Naive thymus-derived CD8-positive, alpha-beta T cell (primary cell): ENCODE measurements at places on chromosomes 13 and 19. TPM values are rescaled to one million over a fixed set of nuclear protein-coding genes. Genes with fewer than 3 reads are reported as not detected.

The ZNF439 gene
- total RNA-seq: 32.3 TPM

- no peaks in the 10 kb centered on the region for H3K27me3 ChIP-seq
- no peak overlapping the region for H3K27ac ChIP-seq
- no peaks in the 10 kb centered on the region for H3K36me3 ChIP-seq
- no peak for DNase-seq
Observed at GRCh38 chr19:19740755-19741154, 7.8 kb upstream of the ZNF14 start.

The ZNF667 gene
- 14.7 TPM for total RNA-seq

The SIGLEC5 gene
- not detected for total RNA-seq

- peak overlapping the region; percentile 92 for H3K4me3 ChIP-seq
- H3K27ac ChIP-seq: peak overlapping the region; percentile 95
- DNase-seq: no peak
- H3K27me3 ChIP-seq: no peaks in the 10 kb centered on the region
- H3K36me3 ChIP-seq: peaks cover 25% of the 10 kb centered on the region
Observed at GRCh38 chr19:32580353-32580900, 563 bp upstream of the PDCD5 start.

DNA sequence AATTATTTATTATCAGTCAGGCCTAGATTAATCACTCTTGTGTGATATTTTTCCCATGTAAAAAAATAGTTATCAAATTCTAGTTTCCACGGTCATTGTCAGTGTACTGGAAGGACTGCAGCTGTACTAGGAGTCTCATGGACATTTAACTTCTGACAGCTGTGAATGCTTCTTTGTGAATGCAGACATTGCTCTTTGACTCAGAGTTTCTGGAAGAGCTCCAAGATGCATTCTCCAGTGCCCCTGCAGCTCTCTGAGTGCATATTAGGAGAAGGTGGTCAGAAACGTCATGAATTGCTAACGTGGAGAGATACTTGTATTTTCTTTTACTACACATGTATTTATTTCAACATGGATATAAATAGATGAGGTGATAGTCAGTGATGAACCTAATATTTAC, 9.7 kb upstream of the SLITRK5 start:
- no peaks in the 10 kb centered on the region for H3K36me3 ChIP-seq
- no peak overlapping the region for H3K4me3 ChIP-seq
- no peaks in the 10 kb centered on the region for H3K4me1 ChIP-seq
- DNase-seq: no peak

GRCh38 chr13:95256091-95256490, 45.2 kb downstream of the ABCC4 start:
- no peak overlapping the region for H3K4me3 ChIP-seq
- DNase-seq: no peak
- H3K4me1 ChIP-seq: peaks cover 1% of the 10 kb centered on the region
- H3K36me3 ChIP-seq: peaks cover 10% of the 10 kb centered on the region
- H3K27ac ChIP-seq: no peak overlapping the region

The SHKBP1 gene
- total RNA-seq: 122 TPM

The ERICH6B gene
- total RNA-seq: not detected

DNA sequence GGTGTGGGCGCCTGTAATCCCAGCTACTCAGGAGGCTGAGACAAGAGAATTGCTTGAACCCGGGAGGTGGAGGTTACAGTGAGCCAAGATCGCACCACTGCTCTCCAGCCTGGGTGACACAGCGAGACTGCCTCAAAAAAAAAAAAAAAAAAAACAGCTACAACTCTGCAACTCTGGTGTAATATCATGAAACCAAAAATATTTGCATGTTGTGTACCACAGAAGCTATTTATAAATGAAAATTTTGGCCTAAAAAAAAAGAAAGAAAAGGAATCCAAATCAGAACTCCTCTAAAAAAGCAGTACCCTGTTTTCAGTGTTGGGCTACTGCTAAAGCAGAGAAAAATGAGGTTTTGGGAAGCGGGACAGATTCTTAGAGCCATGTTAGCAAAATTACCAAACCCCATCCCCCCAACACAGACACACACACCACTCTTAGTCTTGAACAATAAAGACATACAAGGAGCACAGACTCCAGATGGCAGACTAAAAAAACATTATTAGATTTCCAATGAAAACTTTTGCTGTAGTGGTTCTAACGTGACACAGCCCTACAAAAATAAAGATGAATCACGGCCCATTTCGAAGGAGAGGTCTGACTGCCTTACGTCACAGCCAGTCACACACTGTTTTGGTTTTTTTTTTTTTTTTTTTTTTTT, 51.5 kb downstream of the INSR start:
- H3K27ac ChIP-seq: no peak overlapping the region
- no peaks in the 10 kb centered on the region for H3K4me1 ChIP-seq
- no peak overlapping the region for H3K4me3 ChIP-seq
- H3K27me3 ChIP-seq: no peaks in the 10 kb centered on the region

- no peak overlapping the region for H3K4me3 ChIP-seq
- no peak overlapping the region for H3K27ac ChIP-seq
- peaks cover 14% of the 10 kb centered on the region for H3K4me1 ChIP-seq
- peaks cover 54% of the 10 kb centered on the region for H3K36me3 ChIP-seq
- no peaks in the 10 kb centered on the region for H3K27me3 ChIP-seq
Observed at GRCh38 chr13:41762796-41763195, 198.1 kb downstream of the VWA8 start.

The CEACAM8 gene
- total RNA-seq: not detected

- no peaks in the 10 kb centered on the region for H3K36me3 ChIP-seq
- DNase-seq: no peak
- peak overlapping the region; percentile 34 for H3K4me3 ChIP-seq
- peaks cover 11% of the 10 kb centered on the region for H3K4me1 ChIP-seq
- H3K27ac ChIP-seq: no peak overlapping the region
Observed at GRCh38 chr13:46388308-46388707, 1.3 kb upstream of the RUBCNL start.

The ATP4B gene
- not detected for total RNA-seq

- DNase-seq: no peak
- no peak overlapping the region for H3K27ac ChIP-seq
- H3K36me3 ChIP-seq: no peaks in the 10 kb centered on the region
Observed at GRCh38 chr19:28889941-28890670, 322.8 kb downstream of the UQCRFS1 start.

- peaks cover 2% of the 10 kb centered on the region for H3K36me3 ChIP-seq
- H3K4me3 ChIP-seq: peak within 1 kb of the TSS; percentile 92
- peak within 1 kb of the TSS; percentile 97 for H3K27ac ChIP-seq
- peak; percentile 74 for DNase-seq
- H3K4me1 ChIP-seq: peaks cover 50% of the 10 kb centered on the region
Observed at GRCh38 chr19:14031719-14032480, at the start of gene IL27RA. TSS of gene IL27RA (plus strand) at chr19:14031762. CDS start at chr19:14031873, 111 bp downstream.
